ENCODE measurements at places on chromosomes 7 and 10.

DNA sequence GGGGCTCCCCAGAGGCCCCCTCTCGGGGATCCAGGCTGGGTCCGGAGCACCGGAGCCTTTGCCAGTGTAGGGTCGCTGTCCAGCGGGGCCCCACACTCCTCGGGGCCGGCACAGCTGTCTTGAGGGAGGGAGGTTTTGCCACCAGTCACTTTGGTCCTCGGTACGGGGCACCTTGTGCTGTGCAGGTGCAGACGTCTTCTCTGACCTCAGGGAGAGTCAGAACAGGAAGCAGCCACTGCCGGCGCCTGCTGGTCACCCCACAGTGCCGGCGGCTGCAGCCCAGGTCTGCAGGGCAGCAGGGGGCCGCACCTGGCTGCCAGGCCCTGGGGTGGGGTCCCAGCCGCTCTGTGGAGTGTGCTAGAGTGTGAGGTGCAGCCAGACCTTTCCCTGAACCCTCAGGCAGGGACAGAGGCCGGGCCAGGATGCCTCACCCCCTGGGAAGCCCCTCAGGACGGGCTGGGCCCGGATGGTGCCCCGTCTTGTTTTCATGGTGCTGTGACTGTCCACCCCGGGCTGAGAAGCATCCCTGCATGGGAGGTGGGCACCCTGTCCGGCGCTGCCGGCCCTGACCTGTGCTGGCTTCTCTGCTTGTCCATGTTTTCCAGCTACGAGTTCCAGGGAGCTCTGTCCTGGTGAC, 8.2 kb downstream of the MAFK start:
- DNase-seq = peak; percentile 21

- no peak for DNase-seq
These were observed 68.5 kb upstream of the NFKB2 start for GRCh38 chr10:102327002-102327401.

DNA sequence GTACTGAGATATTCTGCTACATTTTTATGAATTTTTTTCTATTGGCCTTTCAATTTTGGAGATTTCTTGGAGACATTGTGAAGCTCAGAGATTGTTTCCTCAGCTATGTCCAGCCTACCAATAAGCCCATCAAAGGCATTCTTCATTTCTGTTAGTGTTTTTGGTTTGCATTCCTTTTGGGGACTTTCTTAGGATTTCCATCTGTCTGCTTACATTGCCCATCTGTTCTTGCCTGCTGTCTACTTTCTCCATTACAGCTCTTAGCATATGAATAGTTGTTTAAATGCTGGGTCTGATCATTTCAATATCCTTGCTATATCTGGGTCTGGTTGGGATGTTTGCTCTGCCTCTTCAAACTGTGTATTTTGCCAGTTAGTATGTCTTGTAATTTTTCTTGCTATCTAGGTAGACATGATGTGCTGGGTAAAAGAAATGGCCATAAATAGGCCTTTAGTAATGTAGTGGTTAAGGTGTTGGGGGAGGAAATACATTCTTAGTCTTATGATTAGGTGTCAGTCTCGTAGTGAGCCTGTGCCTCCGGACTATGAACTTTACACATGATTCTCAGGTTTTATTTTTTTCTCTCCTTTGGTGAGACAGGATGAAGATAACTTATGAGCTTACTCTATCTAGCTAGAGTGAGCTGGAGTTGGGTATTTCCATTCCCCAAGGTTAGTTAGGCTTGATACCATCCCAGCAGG, 32.6 kb upstream of the NME8 start:
- DNase-seq = no peak

GRCh38 chr10:107159871-107160270, 4.6 kb downstream of the SORCS1 start:
- no peak for DNase-seq

DNA sequence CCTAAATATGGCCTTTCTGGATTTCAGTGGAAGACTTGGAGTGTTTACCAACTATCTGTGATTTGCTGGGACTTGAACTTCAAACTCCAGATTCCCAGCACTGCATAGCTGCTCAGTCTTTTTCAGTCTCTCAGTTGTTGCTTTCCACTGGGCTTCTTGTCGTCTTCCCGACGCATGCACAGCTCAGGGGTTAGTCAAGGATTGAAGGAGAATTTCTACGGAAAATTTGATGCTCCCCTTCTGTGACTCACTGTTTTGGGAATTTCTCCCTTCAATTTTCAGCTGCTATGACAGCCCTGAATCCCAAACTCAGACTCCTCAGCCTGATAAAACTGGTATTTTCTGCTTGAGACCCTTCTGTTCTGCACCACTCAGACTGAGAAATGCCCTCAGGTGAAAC, 91.7 kb downstream of the CYP26A1 start:
- peak; percentile 28 for DNase-seq

DNA sequence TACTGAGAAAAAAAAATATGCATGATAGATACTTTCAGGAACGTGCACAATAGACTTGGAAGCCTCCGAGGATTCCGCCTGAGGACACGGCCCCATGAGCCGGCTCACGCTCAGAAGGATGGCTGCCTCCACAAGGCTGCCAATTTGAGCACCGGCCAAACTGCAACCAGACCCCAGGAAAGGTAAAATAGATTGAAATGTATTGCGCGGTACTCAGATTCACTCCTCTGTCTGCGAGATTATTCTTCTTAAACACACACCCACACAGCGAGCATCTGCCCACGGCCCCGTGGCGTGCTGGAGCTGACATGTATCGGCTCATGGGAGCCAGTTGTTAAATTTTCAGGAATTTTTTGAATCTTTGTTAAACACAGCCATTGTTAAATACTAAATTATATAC, 653.2 kb upstream of the MKI67 start:
- no peak for DNase-seq

GRCh38 chr7:64098-64915, 128.1 kb upstream of the FAM20C start:
- peak; percentile 70 for DNase-seq

- DNase-seq = no peak
These were observed 58.7 kb upstream of the VSTM2A start for GRCh38 chr7:54483523-54483922.

DNA sequence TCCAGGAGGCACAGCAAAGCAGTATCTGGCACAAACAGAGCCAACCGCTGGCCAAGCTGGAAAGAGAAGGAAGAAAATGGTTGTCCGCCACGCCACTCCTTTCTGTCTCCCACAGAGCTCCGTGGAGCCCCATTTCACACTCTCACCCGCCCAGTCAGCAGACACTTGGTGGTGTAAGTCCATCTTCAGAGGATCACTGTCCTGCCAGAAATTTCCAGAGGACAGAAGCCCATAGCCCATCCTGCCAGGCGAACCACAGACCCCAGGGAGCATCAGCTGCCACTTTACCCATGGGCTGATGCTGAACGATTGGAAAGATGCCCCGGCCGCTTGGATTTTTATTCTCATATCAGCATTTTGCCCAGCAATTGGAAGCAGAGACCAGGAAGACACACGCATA, 144.7 kb upstream of the LYZL2 start:
- DNase-seq = no peak

DNA sequence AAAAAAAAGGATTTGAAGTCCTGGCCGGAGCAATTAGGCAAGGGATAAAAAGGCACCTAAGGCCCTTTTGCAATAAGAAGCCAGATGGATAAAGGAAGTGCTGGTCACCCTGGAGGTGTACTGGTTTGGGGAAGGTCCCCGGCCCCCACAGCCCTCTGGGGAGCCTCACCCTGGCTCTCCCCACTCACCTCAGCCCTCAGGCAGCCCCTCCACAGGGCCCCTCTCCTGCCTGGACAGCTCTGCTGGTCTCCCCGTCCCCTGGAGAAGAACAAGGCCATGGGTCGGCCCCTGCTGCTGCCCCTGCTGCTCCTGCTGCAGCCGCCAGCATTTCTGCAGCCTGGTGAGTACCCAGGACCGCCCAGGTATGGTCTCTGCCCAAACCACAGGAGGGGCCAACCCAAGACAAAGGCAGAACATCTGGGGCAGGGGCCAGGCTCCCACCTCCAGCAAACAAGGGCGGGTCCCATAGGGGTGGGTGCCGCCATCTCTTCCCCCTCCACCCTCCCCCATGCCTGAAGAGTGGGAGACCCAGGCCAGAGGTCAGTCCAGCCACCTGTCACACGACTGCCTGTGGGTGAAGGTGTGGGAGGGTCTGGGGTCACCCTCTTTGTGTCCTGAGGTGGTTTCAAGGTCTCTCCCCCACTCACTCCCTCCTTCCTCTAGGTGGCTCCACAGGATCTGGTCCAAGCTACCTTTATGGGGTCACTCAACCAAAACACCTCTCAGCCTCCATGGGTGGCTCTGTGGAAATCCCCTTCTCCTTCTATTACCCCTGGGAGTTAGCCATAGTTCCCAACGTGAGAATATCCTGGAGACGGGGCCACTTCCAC, at the start of gene PILRB:
Gene PILRB (plus strand): TSS at position 91 of the 830 bp plus-strand sequence. CDS start 186 bp downstream, at position 277.
- DNase-seq = no peak

DNA sequence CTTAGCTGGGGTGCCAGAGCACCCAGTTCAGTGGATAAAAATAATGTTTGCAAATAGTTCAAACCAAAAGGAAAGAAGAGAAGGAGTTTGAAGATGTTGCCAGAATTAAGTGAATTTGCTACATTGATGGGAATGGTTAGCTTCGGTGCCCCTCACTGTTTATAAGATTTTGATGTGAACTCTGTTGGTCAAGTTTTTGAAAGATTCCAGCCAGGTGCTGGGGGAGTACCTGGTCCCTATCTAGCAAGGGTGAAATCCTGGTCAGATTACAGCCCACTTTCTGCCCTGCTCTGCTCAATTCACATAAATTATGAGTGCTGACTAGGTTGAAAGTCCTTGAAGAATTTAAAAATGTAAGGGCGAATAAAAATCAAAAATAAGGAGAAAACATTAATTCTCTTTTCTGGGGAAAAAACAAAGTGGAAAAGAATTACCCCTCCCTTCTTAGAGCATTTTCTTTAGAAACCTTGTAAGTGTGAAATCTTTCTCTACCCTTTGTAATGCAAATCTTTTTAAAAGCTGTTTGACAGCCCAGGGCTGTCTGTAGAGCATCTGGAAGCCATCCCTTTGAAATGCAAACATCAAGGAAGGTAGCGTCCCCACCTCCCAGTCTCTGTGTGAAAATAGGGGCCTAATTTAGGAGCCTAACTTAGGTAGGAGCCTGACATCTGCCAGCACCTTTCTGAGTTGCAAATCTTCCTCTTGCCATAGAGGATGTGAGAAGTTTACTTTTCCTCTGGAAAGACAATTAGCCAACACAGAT, 1.4 kb upstream of the GIMAP5 start:
- DNase-seq = no peak

GRCh38 chr10:62183442-62183841, 85.2 kb downstream of the RTKN2 start:
- no peak for DNase-seq

DNA sequence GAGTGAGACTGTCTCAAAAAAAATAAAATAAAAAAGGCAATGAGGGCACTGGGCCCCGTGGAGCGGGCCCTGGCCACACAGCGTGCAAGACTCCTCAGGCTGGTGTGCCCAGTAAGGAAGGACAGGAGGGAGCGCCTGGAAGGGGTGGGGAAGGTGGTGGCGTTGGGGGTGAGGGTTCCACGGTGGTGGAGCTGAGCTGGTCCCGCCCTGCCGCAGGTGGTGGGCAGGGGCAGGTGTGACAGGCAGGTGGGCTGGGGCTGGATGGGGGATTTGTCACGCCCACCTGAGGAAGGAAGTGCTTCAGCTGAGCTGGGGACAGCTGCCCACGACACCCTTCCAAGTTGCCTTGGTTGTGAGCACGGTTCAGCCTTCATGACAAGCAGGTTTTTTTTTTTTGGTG, 760 bp upstream of the PRAP1 start:
- DNase-seq = no peak

GRCh38 chr10:124685261-124685660, 58.9 kb downstream of the FAM53B start:
- no peak for DNase-seq

DNA sequence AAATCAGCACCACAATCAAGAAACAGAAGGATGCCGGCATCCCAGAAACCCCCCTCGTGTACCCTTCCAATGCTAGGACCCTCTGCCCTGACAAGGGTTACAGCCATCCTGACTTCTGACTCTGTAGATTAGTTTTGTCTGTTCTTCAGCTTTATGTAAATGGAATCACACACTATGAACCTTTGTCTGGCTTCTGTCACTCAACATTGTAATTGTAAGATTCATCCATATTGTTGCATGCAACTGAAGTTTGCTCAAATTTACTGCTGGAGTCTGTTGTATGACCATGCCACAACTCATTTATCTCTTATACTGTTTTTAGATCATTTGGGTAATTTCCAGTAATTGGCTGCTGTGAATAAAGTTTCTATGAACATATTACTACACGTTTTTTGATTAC, 8.4 kb downstream of the IKZF5 start:
- no peak for DNase-seq

DNA sequence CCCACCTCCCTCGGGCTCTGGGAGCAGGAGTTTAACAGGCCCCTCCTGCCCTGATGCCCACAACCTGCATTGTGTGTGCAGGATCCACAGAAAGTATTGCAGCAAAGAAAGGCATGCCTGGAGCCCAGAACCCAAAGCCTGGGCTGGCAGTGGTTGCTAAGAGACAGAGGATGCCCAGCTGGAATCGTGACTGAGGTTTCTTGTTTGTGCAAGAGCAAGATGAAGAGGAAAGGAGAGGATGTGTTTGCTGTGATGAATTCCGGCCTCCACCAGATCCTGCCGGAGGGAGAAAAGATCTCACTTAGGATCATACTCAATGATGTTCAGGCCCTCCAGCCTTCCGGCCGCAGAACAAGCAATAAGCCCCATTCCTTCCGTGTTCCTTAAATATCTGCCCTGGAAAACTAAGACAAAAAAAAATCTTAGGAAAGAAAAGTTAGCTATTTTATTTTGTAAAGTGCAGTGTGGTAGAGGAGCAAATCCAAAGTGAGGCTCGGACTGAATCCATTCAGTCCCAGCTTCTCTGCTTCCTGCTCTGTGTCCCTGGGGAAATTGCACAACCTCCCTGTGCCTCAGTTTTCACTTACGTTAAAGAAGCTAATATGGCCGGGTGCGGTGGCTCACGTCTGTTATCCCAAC, 57.1 kb downstream of the SLIT1 start:
- no peak for DNase-seq

DNA sequence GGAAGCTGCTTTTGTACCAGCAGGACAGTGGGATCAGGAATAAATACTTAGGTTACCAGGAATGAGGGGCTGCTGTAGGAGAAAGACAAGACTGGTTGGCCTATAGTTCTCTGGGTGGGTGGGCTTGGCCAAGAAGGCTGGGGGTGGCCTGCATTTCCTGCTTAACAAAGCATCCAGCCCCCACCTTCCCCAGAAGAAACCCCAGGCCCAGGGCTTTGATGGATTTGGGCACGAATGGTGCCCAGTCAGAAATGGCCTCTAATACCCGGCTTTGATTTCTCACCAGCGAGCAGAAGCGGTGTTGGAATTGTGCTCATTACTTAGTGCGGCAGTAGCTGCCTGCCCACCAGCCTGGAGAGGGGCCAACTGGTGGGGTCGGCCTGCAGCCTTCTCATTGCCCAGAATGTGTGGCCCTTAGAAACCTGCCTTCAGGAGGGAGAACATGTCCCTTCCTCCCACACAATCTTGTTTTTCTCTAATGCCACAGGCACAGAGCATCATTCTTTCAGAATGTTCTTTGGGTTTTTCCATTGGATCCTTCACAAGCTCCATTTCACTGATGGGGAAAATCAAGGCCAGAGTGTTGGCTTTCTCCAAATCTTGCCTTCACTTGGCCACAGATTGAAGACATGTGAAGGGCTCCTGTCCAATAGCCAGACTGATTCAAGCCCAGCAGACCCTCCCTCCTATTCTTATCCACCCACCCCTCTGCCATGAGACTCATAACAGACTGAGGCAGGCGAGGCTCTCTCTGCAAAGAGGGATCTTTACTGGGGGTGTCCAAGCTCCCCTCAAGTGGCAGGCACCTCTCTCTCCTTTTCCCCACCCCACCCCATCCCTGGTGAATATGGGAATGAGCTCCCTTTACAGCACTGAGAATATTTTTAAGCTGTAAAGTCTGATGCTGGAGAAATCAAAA, 2.5 kb downstream of the UNC5B start:
- DNase-seq = no peak

Data from iris pigment epithelial cell (primary cell).